ENCODE measurements at places on chromosomes 7 and 10.

DNA sequence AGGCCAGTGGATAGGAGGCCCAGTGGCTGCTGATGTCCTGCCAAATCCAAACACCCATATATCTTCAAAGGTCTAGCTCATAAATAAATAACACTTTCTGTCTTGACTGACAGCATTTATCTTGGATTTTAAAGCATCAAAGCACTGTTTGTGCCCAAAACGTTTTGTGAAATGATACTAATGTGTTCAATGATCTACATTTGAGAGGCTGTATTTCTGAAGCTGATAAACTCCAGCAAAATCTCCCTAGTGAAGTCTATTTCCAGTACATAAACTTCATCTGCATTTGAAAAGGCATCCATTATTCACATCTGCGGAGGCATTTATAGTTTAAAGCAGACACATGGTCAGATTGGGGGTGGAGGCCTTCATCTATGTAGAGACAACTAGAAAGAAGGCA is 276.3 kb downstream of the HPSE2 start:
- DNase-seq = no peak

- no peak for DNase-seq
Observed at GRCh38 chr10:51894771-51895578, 195.6 kb upstream of the CSTF2T start.

DNA sequence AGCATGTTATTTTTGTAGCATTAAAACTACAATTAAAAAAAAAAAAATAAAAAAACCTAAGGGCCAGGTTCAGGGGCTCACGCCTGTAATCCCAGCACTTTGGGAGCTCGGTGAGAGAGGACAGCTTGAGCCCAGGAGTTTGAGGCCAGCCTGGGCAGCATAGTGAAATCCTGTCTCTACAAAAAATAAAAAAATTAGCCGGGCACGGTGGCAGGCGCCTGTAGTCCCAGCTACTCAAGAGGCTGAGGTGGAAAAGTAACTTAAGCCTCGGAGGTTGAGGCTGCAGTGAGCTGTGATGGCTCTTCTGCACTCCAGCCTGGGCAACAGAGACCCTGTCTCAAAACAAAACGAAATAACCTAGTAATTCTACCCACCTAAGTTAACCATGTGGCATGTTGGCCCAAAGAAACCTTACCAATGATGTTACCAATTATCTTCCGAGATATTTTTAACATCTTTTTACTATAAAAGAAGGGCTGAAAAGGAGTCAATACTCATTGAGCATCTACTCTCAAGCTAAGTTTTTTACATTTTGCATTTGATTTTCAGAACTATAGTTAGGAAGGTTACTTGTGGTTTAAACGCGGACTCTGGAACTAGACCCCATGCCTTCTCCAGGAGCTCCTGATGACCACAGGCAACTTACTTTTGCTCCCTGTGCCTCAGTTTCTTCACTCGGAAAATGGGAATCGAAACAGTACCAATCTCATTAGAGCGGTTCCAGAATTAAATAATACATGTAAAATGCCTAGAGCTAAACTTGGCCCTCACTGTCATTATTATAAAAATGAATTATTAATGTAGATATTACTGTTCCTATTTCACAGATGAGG is 1.4 kb downstream of the ITGB1 start:
- DNase-seq = peak; percentile 37

DNA sequence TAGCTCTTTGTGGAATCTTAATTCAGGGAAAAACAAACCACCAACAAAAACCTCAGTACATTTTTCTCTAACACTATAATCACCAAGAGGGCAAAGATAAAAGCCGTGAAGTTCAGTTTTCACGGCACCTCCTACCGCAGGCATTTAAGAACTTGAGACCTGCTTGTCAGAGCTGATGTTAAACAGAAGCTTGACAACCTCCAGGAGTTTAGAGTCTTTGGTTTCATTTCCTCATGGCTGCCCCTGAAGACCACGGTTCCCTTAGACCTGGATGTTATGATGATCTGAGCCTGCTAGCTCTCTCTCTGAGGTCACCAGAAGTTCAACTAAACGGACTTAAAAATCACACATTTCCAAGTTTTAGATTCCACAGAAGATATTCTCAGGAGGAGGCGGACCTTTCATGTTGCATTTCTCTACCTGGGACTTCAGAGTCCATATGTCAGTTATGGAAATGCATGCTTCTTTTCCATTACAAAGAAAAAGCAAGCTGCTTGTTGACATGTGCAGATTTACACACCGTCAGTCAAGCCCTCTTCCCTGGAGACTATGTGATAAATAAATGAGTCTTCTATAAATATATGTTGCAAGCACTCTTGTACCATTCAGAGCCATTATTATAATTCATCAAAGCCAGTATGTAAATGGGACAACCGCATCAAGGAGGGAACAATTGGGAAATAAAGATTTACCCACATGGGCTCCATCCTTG is 258.0 kb downstream of the GFRA1 start:
- peak; percentile 56 for DNase-seq

- no peak for DNase-seq
Observed at GRCh38 chr7:30813466-30813865, 42.2 kb downstream of the MINDY4 start.

DNA sequence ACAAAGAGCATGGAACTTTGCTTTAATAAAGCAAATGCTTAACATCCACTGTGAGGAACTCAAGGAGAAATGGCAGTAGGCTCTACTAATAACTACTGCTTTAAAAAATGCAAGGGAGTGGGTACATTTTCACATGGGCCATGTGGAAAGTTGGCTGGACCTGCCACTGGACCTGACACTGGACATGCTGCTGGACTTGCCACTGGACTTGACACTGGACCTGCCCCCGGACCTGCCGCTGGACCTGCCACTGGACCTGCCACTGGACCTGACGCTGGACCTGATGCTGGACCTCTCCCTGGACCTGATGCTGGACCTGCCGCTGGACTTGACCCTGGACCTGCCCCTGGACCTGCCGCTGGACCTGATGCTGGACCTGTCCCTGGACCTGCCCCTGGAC is 32.6 kb downstream of the DIP2C start:
- no peak for DNase-seq

GRCh38 chr10:78553792-78554191 is 515.0 kb upstream of the ZMIZ1 start:
- DNase-seq = no peak

GRCh38 chr7:116653204-116653603 is 18.8 kb upstream of the MET start:
- DNase-seq = no peak

GRCh38 chr7:50594734-50595485 is 29.7 kb upstream of the DDC start:
- no peak for DNase-seq

DNA sequence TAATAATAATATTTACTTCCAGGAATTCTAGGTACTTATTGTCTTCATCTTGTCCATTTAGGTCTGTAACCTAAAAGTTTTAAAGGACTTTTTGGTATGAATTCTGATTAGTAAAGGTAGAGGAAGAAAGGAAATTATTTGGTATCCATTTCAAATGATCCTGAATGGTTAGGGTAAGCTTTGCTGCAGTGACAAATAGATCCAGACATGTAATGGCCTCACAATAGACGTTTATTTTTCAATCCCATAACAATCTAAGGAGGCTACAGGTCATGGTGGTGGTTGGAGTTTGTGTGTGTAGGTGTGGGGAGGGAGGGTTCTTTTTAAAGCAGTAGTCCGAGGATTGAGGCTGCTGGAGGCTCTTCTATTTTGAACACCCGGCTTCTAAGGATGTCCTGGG is 5.3 kb downstream of the FBH1 start:
- no peak for DNase-seq

GRCh38 chr7:16695621-16696237 is 49.7 kb downstream of the BZW2 start:
- peak; percentile 29 for DNase-seq

DNA sequence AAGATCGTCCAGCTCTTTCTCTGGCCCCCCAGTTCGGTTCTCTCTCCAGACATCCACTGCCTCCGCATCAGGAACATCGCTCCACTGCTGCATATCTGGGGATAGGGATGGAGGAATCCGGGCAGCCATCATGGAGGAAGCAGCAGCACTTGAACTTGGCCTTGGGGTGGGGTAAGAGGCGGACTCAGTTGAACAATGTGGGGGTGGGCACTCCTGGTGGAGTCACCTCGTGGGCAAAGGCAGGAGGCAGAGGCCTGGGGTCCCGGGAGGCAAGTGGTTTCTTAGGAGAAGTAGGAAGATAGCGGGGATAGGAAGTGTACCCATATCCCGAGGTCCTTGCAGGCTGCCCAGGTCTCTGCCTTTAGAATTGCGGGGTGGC is 98.3 kb downstream of the CHST15 start:
- DNase-seq = no peak

- no peak for DNase-seq
Observed at GRCh38 chr7:83441-83840, 108.9 kb upstream of the FAM20C start.

DNA sequence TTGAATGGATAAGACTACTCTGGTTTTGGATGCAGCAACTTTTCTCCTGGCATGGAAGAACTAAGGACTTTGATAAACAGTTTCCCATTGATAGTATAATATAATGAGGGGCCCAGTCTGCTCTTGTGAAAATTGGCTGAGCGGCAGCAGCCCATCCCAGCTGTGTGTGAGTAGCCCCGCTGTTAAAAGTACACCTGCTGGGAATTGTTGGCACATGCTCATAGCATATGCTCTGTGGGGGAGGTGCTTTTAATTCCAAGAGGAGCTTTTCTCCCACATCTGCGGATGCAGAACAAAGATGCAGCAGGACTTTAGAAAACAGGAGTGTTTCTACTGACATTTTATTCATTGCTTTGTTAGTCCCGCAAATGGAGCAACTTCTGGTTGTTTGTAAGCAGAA is 19.0 kb downstream of the SRI start:
- no peak for DNase-seq

DNA sequence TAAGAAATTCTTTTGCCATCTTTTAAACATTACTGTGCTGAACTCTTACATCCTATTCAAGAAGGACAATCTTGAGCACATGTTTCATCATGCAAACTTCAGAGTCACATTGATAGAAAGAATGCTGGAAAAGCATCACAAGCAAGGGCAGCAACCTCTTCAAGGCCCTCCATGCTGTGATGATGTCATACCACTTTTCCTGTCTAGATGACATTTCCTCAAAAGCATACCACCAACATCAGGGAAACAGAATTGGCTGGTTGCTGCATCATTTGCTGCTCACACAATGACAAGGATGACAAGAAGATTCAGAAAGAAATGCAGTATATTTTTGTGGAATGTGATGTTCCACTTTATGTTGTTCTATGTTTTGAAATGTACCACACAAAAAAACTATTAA is 37.6 kb downstream of the CYP2C8 start:
- DNase-seq = no peak

Data from ELF-1 (cell line).